ENCODE measurements at places on chromosomes 4 and X.

GRCh38 chr4:76622717-76623116 is 187.7 kb downstream of the SHROOM3 start:
- no peak for DNase-seq

DNA sequence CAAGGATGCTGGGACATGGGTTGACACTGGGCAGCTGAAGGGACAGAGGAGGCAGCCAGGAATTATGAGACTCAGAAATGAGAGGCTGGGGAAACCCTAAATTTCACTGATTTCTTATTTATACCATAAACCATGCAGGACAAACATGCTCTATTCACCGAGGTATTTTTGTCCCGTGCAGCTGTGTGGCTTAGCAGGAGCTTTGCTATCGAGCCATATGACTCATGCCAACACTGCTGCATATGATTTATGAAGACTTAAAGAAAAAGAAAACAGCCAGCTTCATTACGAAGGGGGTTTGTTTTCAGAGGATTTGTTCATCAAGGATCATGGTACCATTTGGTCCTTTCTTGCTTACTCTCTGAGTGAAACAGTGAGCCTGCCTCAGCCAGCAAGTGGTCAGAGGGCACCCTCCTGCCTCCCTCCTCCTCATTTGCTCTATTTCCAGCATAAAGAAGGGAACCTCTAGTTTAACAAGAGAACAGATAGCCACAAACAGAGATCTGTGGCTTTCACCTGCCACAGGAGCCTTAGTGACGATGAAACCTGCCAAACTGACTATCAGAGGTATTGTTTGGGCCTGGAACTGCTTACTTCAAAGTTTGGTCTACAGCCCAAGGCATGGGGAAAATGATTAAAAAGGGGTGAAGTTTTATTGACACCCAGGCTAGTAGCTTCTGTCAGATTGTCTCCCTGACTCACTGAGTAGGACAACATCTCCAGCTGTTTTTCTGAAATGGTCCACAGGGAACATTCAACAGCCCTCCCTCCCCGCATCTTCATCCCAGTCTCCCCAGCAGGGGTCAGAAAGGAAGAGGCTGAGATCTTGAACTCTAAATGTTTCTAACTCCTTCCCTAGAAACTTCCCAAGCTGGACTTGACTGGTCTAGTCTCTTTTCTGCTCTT is 80.1 kb upstream of the MAML3 start:
- DNase-seq, result no peak

GRCh38 chr4:110104661-110105060 is 93.8 kb downstream of the ELOVL6 start:
- no peak for DNase-seq

- DNase-seq, result no peak
Measured at GRCh38 chr4:106333186-106333585, 16.8 kb downstream of the AIMP1 start.

DNA sequence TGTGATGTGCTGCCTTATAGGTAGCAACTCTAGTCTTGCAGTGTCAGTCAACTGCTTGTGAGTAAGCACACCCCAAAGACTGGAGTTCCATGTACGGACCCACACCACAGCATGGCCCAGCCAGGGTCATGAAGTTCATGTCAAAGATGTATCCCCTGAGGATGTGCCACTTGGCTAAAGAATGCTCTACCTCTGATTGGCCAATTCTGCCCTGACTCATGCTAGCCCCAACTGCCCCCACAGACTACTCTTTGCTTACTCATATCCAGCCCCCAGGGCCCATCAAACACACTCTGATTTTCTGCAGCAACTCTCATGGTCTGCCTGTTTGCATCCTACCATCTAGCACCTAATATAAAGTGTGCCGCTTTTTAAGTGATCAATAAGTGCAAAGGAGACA is 62.5 kb downstream of the CHRDL1 start:
- no peak for DNase-seq

GRCh38 chr4:6676722-6677558 is 16.7 kb upstream of the S100P start:
- DNase-seq, result no peak

DNA sequence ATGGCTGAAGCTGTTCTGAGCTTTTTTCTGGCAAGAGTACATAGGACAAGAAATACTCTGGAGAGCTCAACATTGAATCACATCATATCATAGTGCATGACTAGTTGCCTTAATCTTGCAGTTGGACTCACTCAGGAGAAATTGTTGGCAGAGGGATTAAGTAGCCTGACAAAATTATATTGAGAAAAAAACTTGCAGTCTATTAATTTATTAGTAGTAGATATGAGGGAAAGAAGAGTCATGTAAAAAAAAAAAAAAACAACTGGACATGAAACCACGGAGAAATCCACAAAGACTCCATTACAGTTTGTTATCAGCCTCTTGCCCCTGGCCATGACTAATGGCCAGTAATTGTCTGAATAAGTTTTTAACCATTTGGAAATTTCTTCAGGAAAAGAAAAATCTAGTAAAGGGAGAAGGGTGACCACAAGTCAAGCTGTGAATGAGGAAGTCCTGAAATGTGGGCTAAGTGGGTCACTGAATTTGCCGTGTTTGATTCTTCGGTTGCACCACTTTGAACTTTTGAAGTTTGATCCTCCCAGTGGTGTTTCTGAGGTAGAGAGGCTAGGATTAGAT is 45.6 kb downstream of the FHL1 start:
- no peak for DNase-seq

DNA sequence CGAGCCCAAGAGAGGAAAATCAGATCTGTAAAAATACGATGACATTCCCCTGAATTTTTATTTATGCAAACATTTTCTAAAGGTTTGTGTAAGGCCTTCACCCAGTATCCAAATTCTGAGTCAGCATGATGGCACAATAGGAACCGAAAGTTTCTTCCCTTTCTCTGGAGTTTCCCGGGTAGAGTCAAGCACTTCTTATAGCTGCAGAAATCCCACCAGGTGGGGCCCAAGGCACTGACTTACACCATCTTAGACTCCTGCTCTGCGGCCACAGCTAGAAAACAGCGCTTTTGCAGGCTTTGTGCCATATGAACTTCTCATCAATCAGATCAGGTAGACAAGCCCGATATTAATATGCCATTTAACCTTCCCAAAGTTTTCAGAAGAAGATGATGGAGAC is 13.4 kb downstream of the LEF1 start:
- no peak for DNase-seq

DNA sequence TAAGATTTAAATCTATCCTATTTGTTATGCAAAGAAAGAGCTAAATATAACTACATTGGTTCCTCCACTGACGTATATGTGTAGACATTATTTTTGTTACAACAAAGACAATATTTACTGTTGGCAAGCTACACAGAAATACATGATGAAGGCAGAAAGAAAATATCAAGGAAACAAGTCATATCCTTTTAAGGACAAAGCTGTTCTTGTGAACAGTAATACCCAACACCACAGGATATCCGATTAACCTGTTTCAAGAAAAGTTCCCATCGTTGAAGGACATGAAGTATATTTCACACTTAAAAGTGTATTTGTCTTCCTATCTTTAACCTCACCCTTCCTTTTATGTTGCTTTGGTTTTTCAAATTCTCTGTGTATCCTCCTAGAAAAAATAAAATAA is 235.8 kb upstream of the AADAT start:
- no peak for DNase-seq

DNA sequence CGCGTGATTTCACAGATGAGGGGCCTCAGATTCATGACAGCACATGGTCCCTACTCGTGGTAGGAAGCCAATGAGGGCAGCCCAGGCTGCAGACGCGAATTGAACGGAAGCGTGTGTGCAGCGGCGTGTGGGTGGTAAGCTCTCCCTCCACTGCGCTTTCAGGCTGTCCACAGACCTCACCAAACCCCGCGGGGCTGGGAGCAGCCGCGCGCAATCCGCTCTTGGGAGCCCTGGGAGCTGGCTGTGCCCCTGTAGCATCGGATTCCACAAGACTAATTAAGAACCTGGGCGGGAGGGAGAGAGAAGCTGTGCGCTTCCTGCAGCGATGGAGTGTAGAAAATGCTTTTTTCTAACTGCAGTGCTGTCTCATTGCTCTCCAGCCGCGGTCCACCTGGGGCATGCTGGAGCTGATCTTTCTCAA is 134.9 kb downstream of the STOX2 start:
- DNase-seq, result no peak

DNA sequence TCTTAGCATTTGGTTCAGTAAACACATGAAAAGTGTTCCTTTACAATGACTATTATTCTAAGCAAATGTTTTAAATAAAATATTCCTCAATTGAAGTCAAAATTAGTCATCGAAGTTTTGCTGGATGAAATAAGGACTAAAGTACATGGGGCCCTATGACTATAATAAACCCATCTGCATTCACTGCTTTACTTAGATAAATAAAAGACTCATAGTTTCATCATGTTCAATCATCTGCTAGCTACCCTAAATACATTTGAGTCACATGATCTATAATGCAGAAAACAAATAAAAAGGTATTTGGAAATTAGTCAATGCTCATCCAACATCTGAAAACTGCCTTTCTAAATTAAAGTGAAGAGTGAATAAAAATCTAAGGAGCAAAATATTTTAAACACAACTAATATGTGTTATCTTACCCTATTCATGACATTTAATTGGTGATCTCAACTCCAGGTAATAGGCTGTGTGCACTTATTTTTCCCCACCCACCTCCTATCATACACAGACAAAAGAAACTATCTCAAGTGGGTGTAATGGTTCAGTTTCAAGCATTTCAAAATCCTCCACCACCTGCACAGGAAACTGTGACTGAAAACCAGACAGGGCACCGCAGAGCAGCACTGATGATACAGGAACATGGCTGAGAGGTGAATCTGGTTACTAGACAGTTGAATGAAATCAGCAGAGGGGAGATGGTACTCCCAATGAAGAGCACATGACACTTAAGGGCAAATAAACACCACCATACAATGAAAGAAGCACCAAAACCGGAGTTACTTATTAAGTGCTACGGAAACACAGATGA is 78.6 kb downstream of the CAMK2D start:
- no peak for DNase-seq

- no peak for DNase-seq
Measured at GRCh38 chr4:119581190-119581873, 47.3 kb downstream of the PDE5A start.
